ENCODE measurements at places on chromosomes 3 and 15.

GRCh38 chr3:3084890-3085289 is 25.3 kb downstream of the IL5RA start:
- no peak for DNase-seq

GRCh38 chr15:83207660-83208366 is at the start of gene HDGFL3:
Gene HDGFL3, minus strand, starts transcription at chr15:83207823. Its CDS starts 409 bp downstream, at chr15:83207414.
- DNase-seq = peak; percentile 70

DNA sequence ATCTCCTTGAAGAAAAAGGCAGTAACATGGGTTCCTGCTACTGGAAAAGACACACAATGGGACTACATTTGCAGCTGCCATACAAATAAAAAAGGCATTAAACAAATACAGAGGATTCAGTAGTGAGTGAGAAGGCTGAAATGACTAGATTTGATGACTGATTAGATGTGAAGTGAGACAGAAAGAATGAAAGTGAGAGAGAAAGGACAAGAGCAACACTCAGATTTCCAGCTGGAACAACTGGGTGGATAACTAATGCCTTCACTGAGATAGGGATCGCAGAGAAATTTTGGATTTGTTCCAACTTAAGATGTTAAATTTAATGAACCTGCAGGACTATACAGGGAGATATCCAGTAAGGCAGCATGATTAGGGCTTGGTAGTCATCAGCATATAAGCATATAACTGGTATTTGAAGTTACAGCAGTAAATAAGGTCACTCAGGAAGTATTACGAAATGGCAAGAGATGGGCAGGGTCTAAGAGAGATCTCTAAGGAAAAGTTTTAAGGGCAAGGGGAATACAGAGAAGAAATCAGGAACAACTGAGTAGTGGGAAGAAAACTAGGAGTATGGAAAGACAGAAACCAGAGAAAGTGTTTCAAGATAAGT is 8.2 kb downstream of the OSBPL11 start:
- no peak for DNase-seq

DNA sequence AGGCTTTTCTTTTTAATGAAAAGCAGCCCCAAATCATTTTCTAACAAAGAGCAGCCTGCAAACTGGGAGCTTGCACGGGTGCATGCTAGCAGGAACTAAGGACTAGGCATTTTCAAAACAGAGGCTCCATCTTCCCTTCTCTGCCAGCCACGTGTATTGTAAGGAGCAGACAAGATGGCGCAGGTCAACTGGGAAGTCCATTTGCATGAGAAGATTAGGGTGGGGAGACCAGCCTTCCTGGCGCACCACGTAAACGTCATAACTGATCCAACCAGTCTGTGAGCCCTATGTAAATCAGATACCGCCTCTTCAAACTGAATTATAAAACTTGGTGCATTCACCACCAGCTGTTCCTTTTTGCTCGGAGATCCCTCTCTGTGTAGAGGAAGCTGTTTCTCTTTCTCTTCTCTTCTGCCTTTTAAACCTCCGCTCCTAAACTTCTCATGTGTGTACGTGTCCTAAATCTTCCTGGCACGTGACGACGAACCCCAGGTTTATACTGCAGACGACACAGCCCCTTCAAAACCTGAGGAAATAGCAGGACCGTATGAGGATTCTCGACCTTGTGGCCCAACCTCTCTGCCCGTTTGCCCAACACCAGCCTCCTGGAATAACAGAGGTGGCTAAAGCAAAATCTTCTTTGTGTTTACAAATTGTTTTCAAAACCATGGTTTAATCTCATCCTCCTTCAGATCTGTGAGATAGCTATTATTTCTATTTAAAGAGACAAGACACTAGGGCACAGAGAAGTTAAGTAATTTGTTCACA is 26.4 kb upstream of the SLC30A4 start:
- no peak for DNase-seq

GRCh38 chr3:112653209-112653871 is 12.4 kb upstream of the CCDC80 start:
- DNase-seq = peak; percentile 97

GRCh38 chr15:66730168-66731021 is 28.4 kb downstream of the SMAD6 start:
- DNase-seq = peak; percentile 62

- DNase-seq = no peak
Observed at GRCh38 chr3:2837910-2838309, 272.3 kb downstream of the IL5RA start.

DNA sequence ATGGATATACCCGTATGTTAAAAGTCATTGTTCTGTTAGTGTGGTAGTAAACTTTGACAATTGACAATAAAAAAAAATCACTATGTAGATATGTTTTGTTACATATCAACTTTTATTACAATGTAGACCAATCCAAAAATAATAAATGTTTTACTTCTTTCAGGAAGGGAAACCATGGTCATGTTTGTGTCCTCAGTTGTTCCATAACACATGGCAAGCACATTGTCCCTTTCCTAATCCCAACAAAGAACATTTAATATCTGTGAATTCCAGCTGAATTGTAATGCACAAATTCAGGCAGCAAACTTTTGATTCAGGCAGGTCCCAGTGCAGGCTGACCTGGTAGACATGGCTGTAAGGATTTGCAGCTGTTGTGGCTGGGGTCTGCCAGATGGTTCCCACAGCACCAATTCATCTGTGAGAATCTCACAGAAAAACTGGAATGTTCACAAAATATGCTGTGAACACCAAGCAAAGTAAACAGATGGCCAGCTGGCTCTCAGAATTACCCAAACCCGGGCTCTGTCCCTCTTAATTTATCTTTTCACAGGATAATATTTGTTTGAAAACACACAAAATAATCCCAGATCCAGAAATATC is 1.9 kb upstream of the SPG21 start:
- no peak for DNase-seq

DNA sequence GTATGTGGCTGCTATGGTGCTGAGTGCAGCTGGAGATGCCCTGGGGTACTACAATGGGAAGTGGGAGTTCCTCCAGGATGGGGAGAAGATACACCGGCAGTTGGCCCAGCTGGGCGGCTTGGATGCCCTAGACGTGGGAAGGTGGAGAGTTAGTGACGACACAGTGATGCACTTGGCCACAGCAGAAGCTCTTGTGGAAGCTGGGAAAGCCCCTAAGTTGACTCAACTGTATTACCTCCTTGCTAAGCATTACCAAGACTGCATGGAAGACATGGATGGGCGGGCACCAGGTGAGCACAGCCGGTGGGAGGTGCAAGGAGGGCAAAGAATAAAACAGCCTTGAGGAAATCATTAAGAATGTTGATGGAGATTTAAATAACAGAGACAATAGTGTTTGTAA is 2.9 kb downstream of the ADPRH start:
- DNase-seq = no peak

- DNase-seq = no peak
Observed at GRCh38 chr3:178388473-178388872, 147.8 kb upstream of the KCNMB2 start.

DNA sequence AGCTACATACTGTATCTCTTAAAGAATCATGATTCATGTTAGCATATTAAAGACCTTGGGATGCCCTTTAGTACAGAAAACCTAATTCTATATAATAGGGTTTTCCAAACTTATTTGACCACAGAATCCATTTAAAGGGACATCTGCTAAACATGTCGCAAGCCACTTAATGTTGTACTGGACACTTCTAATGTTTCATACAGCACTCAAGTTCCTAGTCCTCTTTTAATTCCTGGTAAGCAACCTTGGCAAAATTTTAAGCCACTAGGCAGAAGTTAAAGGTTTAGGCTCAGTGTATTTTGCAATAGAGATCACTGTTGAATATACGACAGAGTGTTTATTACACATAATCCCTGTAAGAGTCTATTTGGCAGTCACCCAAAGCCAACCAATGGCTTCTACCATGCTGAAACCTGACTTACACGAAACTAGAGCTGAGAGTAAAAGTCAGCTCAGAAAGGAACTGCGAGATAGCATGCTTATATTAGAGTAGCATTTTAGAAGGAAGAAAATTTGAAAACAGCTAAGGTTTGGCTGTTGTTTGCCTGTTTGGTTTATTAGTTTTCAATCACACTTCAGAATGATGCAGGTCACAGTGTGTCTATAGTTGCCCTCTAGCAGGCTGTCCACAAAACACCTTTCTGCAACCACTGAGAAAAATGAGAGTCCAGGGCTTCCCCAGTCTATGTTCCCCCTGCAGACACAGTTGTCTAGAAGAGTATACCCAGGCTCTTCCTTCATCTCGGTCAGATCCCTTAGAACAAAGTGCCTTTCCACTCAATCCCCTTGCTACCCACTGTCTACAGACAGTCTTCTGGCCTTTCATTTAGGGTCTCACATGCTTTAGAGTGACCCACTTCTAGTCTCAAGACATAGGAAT is 104.4 kb downstream of the FMN1 start:
- DNase-seq = peak; percentile 75

DNA sequence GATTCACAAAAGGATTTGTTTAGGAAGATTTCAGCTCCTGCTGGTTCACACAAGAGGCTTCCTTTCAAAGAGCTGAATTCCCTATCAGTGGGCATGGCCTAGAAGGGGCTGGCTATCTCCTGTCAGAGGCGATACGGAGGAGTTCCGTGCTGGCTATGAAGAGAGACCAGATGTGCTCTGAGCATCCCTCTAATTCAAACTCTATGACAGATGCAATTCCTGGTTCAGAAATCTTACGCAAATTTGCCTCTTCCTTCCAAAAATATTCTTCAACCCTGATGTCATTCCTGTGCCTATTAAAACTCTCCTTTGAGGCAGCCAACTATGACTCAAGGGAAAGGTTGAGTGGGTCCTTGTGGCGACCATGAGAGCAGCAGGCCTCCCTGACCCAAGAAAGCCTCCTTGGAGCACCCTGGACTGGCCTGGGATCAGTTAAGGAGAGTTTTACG is 139.3 kb upstream of the HES1 start:
- DNase-seq = no peak

DNA sequence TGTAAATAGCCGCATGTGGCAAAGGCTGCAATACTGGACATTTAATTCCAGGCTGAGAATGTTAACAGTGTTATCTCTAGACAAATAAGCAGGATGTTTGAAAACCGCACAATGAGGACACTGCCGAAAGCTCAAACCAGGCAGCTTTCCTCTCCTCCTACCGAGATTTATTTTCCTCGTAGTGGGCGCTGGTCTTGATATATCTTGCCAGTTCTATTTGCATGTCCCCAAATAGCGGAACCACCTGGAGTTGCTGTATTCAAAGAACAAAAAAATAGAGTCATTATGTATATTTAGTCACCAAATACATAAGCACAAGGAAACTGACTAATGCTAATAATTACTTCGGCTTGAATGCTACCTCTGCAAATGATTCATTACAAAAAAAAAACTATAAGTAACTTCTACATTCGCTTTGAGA is 46.5 kb downstream of the CYFIP1 start:
- DNase-seq = peak; percentile 69

DNA sequence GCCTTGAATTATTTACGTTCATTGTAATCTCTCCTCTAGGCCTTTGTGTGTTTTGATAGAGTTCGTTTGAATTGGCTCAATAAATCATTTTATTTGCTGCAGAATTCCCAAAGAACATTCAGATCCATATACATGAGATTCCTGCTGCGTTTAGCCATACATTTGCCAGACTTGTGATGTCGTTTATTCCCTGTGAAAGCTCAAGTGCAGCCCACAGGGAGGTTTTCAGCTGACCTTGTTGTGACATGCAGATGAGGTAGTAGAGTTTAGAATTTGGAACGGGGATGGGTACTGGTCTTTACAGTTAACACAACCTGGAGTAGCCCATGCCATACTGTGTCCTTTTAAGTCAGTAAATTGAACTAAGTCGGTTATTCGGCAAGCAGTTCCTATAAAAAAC is at the start of gene C3orf20:
Gene C3orf20, plus strand, starts transcription at position 301 of the 400 bp plus-strand sequence. CDS start 7,573 bp downstream, outside the sequence.
- DNase-seq = no peak

DNA sequence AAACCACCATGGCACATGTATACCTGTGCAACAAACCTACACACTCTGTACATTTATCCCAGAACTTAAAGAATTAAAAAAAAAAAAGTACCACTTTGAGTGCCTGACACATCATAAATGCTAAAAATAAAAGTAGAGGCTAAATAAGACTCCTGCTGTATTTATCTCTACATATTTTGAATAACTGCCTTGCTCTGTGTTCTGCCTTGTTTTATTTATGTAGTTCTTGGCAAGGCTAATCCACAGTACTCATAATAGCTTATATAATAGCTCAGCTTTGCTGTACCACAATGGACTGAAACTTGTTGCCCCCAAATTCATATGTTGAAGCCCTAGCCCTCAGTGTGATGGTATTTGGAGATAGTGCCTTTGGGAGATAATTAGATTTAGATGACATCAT is 95.4 kb upstream of the ADAMTS9 start:
- no peak for DNase-seq

- no peak for DNase-seq
Observed at GRCh38 chr3:134988666-134989065, 193.6 kb downstream of the EPHB1 start.

GRCh38 chr15:90327311-90327710 is 24.8 kb upstream of the ZNF774 start:
- DNase-seq = no peak

GRCh38 chr15:42726114-42726513 is 10.8 kb downstream of the CDAN1 start:
- DNase-seq = no peak

DNA sequence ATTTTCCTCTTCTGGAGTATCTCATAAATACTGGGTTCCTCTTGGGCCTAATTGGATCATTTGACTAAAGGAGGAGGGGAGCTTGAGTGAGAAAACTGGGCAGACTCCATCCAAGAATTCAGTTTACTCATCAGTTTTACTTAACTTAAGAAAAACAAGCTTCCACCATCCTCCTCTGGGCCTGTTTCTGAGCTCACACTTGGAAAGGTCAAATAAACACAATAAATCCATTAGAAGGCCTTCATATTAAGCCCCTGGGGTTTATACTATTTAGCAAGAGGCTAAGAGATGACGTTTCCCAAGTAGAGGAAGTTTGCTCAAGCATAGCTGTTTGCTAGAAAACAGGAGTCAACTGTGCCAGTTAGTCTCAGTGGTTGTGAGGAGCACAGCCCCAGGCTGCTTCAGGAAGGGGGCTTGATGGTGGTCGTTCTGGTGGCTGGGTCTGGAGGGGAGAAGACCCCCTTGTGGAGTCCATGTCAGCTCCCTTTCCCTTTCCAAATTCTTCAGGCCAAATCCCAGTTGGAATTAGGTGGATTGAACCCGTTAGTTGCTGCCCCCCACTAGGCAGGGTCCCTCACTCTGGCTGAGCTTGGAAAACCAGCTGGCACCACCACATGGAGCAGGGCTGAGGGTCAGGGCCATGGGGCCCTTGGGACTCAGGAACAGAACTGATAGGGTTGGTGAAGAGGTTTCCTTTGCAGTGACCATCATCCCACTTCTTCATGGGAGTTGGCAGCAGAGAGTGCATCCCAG is 64.8 kb downstream of the SPSB4 start:
- DNase-seq = no peak
